ENCODE measurements at places on chromosomes 5 and 9. TPM values are rescaled to one million over a fixed set of nuclear protein-coding genes. Genes with fewer than 3 reads are reported as not detected.

EEIG1 gene
- 57.2 TPM for polyA plus RNA-seq

PFN3 gene
- polyA plus RNA-seq = not detected

ZFP2 gene
- polyA plus RNA-seq = 0.72 TPM

CNTRL gene
- 40.0 TPM for polyA plus RNA-seq

NR2F1 gene
- polyA plus RNA-seq = not detected

SLC25A2 gene
- 0.29 TPM for polyA plus RNA-seq

DNA sequence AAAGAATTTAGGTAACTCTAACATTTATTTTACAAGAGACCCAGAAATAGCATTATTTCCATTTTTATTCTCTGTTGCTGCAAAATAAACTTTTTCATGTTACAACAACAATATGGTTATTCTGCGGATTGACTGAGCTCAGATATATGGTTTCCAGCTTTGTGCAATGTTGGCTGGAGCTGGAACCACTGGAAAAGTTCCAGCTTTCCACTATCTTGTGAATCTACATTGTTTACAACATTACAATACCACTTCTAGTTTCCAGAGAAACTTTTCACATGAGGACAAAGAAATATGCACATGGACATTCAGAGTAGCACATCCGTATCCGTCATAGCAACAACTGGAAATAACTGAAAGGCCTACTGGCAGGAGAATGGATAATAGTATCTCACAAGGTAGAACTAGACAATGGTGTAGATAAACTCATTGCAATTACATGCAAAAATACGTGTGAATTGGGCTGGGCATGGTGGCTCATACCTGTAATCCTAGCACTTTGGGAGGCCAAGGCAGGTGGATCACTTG is 436.1 kb upstream of the ADAMTS16 start:
- DNase-seq = no peak

GRCh38 chr9:106025453-106025852 is 331.1 kb downstream of the TMEM38B start:
- no peak for DNase-seq

DNA sequence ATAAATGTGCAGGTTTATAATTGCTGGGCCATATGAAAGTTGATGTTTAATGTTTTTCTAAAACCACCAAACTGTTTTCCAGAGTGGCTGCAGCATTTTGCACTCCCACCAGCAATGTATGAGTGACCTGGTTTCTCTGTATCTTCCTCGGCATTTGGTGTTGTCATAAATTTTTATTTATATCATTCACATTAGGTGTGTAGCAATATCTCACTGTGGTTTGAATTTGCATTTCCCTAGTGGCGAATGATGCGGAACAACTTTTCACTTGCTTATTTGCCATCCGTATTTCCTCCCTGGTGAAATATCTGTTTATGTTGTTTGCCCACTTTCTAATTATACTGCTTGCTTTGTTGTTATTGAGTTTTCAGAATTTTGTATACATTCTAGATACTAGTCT is 295.7 kb upstream of the TUT7 start:
- DNase-seq = no peak

DNA sequence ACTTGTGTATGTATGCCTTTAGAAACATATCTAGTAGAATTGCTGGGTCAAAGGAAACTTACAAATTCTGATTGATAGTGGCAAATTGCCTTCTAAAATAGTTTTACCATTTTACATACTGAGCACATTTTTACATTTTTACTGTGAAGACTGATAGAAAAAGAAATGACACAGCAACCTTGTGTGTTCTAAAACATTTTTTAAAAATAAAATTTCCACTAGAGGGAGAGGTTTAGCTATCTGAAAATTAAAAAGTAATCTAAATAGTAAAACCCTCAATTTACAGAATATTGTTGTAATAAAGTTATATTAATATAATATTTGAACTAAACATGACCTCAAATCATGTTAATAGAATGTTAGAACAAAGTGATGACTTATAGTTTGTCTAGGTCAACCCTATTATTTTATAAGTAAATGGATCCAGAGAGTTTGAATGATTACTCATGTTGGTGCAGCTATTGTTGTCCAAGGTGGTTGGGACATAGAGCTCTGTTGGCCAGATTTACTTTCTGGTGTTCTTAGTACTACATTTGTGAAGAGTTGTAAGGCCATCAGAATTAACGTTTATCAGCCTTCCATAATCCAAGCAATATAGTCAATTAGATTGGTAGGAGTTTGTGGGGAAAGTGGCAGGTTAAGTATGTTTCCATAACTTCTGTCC is 17.2 kb downstream of the CENPP start:
- DNase-seq = no peak

GRCh38 chr5:128427921-128428320 is 110.1 kb downstream of the FBN2 start:
- DNase-seq = no peak

GRCh38 chr9:109914280-109915027 is 134.5 kb downstream of the PALM2AKAP2 start:
- DNase-seq = peak; percentile 77

DNA sequence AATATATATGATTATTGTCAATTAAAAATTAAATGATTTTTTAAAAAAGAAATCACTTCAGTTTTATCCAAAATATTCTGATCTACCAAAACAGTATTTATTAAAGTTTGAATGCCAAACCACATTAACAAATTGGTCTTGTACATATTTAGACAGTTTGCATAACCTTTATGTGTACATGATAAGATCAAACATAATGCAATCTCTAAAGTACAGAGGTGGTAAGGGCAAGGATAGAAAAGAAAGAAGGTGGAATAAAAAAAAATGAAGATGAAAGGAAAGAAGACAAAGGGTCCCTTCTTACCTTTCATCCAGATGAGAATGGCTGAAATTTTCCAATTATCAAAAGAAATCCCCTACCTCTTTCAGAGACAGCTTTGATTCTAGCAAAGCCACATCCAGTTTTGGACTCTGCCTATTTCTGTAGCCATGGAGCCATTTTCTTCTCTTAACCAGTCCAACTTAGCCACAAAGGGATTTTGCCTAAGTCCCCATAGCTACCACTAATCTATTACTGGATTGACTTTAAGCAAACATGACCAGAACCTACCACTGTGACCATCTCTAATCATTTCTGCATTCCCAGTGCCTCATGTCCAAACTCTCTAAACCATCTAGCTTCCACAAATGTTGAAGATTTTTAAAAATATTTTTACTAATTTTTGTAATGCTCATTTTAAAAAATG is 133.3 kb upstream of the TRPM3 start:
- DNase-seq = no peak

DNA sequence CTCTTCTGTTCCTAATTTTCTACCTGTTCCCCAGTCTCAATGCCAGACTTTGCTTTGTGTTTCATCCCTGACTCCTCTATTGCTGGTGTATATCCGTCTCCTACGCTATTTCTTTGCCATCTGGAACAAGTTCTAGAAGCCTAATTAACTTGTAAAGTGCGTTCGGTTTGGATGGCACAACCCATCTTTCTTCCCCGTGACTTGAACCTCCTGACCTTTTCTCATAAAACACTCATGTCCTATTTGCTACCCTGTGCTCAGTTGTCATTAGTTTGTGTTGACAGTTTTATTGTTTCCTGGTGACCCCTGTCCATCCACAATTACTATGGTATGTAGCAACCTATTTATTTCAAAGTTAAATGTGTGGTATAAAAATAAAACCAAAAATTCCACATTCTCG is 323.5 kb downstream of the TLE4 start:
- no peak for DNase-seq

GRCh38 chr9:18350995-18351595 is 122.9 kb upstream of the ADAMTSL1 start:
- no peak for DNase-seq

DNA sequence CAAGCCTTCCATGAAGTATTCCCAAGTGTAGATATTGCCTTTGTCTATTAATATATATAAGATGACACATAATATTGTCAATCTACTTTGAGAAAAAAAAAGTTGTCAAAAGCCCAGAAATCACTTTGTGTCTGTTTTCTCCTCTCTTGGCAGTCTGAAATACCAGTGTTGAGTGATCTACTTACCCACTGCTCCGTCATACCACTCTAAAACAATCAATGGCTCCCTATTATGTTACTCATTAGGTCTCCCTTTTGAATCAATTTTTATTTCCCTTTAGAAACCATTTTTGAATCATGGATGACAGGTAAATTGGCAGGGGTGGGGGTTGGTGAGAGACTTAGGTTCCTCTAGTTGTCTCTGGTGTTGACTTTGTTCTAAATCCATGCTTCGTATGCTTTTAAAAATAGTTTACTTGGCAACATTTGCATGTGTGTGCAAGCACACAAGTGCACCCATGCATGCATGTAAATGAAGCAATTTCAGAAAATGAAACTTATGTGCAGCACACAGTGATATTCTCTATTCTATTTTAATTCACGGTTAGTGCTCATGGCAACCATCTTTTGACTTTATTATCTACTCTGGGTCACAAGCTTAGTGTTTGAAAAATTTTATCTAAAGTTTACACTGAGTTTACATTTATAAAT is 378.9 kb downstream of the RAB3C start:
- no peak for DNase-seq

- DNase-seq = peak; percentile 59
Measured at GRCh38 chr5:130323804-130324454, 419.7 kb downstream of the CHSY3 start.

- no peak for DNase-seq
Measured at GRCh38 chr9:22416692-22417060, 29.9 kb upstream of the DMRTA1 start.

DNA sequence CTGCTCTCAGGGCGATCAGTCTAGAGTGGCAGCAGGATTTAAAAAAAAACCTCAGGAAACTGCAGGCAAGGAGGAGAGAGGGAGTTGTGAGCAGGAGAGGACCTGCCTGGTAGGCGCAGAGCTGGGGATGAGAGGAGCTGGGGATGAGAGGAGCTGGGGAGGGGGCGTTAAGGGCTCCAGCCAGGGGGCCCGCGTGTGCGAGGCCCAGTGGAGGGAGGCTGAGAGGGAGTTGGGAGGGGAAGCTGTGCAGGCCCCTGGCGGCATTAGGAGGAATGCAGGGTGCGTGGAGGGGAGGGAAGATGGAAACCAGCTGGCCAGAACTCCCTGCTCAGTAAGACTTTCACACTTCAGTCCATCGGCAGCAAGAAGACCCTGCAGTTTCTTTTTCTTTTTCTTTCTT is 45.2 kb upstream of the HMCN2 start:
- DNase-seq = no peak

DNA sequence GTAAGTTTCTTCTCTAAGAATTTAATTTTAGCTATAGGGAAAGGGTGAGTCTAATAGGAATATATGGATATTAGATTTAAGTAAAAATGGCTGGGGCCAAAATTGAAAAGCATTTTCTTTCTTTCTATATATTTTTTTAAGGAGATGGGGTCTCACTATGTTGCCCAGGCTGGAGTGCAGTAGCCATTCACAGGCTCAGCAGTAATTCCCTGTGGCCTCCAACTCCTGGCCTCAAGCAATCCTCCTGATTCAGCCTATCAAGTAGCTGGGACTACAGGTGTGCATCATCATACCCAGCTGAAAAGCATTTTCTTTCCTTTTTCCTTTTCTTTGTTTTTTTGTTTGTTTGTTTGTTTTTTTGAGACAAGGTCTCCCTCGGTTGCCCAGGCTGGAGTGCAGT is 41.1 kb downstream of the CSNK1A1 start:
- DNase-seq = no peak

- peak; percentile 31 for DNase-seq
Measured at GRCh38 chr5:112186401-112186990, 232.6 kb downstream of the EPB41L4A start.

GRCh38 chr5:61563401-61563800 is 231.3 kb downstream of the ZSWIM6 start:
- no peak for DNase-seq

DNA sequence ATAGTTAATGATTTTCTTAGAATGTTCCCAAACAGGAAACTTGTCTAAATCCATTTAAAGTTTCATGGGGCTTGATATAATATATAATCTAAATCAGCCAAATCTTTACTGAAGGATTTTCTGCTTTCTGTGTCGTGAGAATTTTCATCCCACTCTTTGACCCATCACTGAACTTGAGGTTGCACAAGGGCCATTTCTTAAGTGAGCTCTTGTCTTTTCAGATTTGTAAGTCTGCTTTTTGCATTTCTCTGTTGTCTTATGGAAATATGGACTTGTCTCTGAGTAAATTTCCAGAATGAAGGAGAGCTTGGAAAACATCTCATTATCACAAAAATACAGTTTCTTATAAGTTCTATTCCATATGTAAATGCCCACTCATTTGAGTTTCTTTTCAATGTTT is 149.2 kb upstream of the ARRDC3 start:
- no peak for DNase-seq

- no peak for DNase-seq
Measured at GRCh38 chr5:6453937-6454560, 5.4 kb downstream of the UBE2QL1 start.

- DNase-seq = no peak
Measured at GRCh38 chr9:102652471-102652870, 342.7 kb upstream of the CYLC2 start.

DNA sequence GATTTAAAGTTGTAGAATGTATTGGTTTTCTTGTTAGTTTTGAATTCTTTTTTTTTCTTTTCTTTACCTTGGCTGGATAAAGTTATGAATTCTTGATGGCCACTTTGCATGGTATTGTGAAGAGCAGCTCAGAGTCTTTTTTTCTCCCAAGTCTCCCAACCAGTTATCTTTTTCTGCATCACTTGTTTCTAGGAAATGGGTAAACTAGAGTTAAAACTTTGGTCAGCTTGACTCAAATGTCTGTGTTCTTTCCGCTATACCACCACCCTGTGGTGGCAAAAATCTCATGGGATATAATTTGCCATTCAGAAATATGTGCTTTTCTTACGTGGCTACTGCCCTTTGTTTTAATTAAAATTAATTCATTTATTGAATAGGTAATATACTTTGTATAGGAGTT is 113.2 kb downstream of the UNC13B start:
- no peak for DNase-seq

All from B cell (primary cell).